ENCODE measurements at places on chromosomes 7 and 10.

- no peak for DNase-seq
Measured at GRCh38 chr7:138975343-138976104, 5.7 kb downstream of the KIAA1549 start.

- DNase-seq = no peak
Measured at GRCh38 chr10:13792006-13792405, 205.2 kb downstream of the PRPF18 start.

DNA sequence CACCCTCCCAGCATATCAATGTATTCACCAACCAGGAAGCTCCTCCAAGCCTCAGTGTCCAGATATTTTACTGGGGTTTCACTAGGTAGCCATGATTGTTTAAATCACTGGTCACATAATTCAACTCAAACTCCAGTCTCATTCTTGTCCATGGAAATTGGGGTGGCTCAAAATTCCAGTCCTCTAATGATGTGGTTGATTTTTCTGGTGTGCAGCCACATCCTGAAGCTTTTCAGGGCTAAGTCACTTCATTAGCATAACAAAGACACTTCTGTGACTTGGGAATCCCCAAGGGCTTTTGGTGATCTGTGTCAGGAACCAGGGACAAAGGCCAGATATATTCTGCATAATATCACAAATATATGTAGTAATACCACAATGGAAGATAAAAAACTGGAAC lies 786.9 kb upstream of the IGFBP3 start:
- DNase-seq = no peak

DNA sequence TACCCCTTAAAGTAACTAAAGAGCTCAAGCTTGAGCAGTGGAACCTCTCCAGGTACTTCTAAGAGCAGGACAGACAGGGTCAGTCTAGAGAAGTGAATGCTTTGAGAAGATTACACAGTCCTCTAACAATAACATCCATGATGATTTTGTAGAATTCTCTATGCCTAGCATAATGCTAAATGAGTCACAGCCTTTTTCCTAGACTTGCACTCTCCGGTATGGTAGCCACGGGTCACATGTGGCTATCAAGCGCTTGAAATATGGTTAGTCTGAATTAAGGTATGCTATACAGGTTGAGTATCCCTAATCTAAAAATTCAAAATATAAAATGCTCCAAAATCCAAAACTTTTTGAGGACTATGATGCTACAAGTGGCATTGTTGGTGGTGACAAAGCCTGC lies 166.6 kb upstream of the MKLN1 start:
- peak; percentile 9 for DNase-seq

DNA sequence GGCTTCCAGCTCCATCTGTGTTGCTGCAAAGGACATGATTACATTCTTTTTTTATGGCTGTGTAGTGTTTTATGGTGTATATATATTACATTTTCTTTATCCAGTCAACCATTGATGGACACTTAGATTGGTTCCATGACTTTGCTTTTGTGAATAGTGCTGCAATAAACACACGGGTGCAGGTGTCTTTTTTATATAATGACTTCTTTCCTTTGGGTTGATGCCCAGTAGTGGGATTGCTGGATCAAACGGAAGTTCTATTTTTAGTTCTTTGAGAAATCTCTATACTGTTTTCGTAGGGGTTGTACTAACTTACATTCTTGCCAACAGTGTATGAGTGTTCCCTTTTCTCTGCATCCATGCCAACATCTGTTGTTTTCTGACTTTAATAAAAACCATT lies 189.7 kb downstream of the ACTR3B start:
- DNase-seq = no peak

DNA sequence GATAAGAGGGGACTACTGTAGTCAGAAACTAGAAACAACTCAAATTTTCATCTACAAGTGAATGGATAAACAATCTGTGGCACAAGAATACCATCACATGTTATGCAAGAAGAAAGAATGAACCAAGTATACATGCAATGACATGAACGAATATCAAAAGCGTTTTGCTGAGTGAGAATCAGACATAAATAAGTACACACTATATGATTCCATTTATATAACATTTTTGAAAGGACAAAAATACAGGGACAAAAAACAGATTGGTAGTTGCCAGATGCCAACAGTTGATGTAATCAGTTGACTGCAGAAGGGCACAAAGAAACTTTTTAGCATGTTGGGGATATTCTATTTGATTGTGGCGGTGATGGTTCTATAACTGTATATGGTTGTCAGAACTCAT lies 33.6 kb downstream of the CTNNA3 start:
- no peak for DNase-seq

DNA sequence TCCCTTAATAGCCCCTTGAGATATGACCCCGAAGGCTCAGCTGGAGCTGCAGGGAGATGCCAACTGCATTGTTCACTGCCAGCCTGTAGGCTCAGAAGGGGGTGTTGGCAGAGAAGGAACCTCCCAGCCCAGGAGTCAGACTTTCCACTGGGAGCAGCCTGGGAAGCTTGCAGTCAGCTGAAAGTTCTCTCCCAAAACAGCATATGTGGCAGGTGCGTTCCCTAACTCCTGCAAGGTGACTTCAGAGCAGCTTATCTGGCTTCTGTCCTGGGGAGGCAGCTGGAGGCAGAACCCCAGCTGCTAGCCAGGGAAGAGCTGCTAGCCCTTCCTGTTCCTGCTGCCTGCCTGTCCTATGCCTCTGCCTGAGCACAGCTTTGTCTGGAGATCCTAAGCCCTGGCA lies 8.1 kb downstream of the SFTPA2 start:
- no peak for DNase-seq

GRCh38 chr10:87622314-87623004 lies 37.2 kb upstream of the PAPSS2 start:
- DNase-seq = no peak

DNA sequence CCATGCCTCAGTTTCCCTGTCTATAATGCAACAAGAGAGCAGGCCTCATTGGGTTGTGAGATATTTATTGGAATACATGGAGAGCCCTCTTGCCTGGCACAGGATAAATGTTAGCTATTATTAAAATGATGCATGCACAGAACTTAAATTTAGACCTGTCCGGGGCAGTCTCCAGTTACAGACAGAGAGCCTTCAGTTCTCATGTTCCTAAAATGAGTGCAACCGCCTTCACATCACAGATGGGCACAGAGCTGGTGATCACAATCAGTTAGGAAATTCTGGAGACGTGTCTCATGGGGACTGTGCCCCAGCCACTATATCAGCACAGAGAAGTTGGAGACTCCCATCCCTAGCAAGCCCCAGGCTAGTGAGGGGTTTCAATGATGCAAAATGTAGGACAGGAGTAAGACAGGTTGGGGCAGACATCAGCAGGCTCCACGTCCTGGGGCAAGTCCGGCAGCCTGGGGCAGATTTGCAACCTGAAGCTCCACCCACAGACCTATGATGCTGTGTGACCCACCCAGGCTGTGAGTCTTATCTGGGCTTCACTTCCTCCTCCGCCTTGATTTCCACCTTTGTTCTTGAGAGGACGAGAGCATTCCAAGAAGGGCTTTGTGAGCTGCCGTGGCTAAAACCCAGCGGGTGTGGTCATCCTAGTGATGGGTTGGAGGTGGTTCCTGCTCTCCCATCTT lies 49.4 kb downstream of the CXCL12 start:
- no peak for DNase-seq

GRCh38 chr7:109126404-109127050 lies 556.9 kb downstream of the DNAJB9 start:
- DNase-seq = no peak

DNA sequence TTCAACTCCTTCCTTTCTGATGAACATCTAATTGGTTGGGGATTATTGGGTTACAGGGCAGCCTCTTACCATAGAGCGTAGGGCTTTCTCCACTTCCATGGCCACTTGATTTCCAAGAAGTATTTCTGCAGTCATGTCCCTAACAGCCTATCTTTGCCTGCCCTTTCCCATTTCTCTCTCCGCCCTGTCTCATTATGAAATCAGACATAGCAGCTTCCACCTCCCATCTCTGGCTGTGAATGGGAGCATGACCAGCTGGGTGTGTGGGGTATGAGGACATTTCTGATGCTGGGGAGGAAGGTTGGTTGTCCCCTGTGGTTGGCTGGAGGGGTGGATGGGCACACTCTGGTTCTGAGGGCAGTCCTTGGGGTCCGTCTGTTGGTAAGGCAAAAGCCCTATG lies 41.2 kb downstream of the ADCYAP1R1 start:
- DNase-seq = no peak

- no peak for DNase-seq
Measured at GRCh38 chr10:91785830-91786229, 12.4 kb upstream of the TNKS2 start.

DNA sequence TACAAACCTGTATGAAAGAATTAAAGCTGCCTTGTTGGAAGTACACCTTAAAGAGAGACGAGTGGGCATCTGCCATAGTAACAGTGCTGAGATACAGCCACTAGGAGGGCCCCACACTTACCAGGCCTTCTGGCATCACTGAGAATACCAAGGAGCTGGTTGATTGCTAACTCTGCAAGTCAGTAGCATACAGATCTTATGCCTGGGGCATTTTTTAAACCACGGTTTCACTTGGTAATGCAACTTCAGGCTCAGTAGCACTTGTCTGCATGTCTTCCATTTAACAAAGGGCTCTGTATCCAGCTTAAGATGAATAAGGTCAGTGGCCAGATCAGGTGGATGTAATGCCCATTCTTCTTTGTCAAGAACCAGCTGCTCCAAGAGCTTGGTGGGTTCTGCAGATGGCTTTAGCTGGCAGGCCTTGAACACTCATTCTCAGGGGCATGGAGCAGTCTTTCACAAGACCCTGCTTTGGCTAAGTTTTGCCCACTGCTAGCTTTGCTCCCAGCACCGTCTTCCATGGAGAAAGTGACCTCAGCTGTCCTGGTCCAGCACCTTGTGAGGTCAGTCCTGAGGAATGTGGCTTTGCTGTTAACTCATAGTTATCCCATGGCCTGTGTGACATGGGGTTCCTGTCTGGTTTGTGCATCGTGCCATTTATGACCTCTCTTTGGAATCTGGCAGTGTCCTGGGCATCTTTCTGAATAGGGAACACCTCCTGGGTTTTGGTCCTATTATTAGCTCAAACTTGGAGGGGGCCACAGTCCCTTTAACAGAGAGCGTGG lies 68.1 kb downstream of the BMPER start:
- no peak for DNase-seq

DNA sequence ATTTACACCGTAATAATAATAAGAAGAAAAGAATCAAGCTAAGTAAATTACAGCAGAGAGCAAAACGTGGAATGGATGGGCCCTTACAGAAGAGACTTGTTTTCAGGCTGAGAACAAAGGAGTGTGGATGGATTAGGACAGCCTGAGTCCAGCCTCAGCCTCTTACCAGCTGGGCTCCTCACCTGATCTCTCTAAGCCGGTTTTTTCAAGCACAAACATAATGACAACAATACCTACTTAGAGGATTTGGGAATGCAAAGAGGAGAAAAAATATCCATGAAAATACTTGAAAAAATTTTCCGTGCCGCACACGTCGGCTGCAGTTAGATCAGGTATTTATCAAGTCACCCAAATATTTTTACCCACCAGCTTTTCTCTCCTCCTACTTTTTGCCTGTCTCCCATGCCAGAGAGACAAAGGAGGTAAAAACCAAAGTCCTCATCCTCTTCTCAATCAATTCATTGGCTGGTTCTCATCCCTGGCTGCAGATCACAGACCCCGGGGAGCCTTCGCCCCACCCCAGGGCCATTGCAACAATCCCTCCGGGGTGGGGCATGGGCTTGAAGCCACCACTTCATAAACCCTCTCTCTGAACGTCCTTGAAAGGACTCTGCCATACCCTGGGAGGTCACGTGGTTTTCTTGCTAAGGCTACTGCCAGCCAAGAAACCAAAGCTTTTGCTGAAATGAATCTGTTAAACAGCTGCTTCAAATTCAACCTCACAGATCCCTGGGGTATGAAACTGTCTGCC lies 29.7 kb upstream of the GTF2I start:
- DNase-seq = no peak

DNA sequence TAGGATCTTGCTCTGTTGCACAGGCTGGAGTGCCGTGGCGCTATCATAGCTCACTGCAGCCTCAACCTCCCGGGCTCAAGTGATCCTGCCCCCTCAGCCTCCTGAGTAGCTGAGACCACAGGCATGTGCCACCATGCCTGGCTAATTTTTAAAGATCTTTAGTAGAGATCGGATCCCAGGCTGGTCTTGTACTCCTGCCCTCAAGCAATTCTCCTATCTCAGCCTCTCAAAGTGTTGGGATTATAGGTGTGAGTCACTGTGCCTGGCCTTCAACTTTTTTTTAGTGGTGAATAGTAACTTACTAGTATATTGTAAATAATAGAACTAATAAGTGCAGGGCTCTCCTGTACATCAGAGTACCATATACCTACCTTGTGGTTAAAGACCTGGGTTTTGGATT lies 52.1 kb upstream of the LMTK2 start:
- DNase-seq = no peak

DNA sequence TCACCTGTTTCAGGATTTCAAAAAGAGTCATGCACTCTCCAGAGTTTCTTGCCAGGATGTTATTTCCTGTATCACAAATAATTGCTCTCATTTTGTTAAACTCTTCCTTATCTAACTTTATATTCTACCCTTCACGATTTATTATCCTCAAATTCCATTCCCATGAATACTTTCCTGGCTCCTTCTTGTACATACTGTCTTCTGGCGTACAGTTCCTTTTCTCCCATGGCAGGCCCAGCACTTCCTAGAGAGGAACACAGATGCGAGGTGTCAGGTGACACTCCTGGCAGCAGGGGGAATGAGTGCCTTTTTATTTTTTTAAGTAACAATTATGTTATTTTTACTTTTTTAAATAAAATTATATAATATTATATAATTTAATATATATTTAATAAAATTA lies 411.9 kb downstream of the TFEC start:
- DNase-seq = no peak

- DNase-seq = no peak
Measured at GRCh38 chr10:119306514-119306951, 99.2 kb downstream of the GRK5 start.

- DNase-seq = no peak
Measured at GRCh38 chr7:12643644-12644043, 43.8 kb upstream of the ARL4A start.

- no peak for DNase-seq
Measured at GRCh38 chr7:22219739-22220493, 137.0 kb downstream of the RAPGEF5 start.

DNA sequence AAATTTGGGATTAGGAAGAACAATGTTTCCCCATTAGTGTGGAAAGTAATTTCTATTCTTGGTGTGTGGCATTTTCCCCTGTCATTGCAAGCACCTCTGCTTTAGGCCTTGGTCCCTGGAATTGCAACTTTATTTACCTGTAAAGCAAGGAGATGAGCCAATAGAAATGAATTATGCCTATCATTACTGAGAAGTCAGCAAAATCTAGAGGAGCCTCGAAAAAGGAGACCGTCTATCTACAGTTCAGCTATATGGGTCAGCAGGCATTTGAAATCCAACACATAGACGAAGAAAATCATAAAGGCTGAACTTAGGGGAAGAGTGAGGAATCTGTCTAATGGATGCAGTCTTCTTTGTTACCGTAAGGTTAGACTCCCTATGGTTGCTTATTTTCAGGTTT lies 161.1 kb downstream of the CCDC71L start:
- DNase-seq = no peak
